Naive thymus-derived CD8-positive, alpha-beta T cell (primary cell): ENCODE measurements at places on chromosomes 2 and 18.

GRCh38 chr2:238240757-238241711 lies 1.2 kb upstream of the HES6 start:
- peak overlapping the region; percentile 32 for H3K27ac ChIP-seq
- peaks cover 13% of the 10 kb centered on the region for H3K4me1 ChIP-seq
- H3K4me3 ChIP-seq, result peak overlapping the region; percentile 74
- no peak for DNase-seq

DNA sequence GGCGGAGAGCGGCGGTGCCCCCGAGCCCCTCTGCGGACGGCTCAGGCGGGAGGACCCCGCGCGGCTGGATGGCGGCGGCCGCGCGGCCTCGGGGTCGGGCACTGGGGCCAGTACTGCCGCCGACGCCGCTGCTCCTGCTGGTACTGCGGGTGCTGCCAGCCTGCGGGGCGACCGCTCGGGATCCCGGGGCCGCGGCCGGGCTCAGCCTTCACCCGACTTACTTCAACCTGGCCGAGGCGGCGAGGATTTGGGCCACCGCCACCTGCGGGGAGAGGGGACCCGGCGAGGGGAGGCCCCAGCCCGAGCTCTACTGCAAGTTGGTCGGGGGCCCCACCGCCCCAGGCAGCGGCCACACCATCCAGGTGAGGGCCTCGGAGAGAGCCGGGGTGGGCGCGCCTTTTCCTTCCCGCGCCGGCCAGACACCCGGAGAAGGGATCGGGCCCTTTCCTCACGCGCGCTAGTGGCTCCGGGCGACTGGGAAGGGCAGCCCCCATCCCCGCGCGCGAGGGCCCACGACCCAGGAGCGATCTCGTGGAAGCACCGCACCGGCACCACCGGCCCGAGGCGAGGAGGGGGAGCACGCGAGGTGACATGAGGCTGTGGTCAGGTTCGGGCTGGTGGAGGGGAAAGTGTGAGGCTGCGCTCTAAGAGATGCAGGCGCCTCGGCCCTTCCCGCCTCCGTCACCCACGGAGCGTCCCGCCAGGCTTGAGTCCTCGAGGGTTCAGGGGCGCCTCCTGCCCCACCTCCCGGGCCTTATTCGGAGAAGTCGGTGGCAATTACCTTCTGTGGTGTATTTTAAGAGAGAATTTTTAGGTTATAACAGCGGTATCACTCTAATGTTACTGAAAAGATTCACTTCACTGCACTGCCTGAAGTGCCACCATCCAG lies 607 bp downstream of the LAMA3 start:
- H3K27ac ChIP-seq, result no peak overlapping the region
- H3K4me1 ChIP-seq, result peaks cover 11% of the 10 kb centered on the region
- H3K36me3 ChIP-seq, result no peaks in the 10 kb centered on the region
- DNase-seq, result no peak
- H3K27me3 ChIP-seq, result peaks cover 39% of the 10 kb centered on the region

DNA sequence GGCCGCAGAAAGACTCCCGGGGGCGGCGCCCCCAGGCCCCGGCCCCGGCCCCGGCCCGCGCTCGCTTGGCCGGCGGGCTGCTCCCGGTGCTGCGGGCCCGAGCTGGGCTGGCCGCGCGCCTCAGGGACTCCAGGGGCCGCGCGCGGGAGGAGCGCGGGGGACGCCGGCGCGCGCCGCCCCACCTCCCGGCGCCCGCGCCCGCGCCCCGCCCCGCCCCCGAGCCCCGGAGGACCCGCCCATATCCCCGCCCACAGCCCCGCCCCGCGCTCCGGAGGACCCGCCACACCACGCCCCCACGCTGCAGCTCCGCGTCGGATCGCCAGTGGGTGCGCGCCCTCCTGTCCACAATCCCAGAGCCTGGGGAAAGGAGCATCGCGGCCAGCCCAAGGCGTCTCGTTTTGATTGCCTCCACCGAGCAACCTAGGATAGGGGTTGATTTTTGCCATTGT lies at the start of gene PARD6G:
TSS of gene PARD6G (minus strand) at position 122 of the 449 bp plus-strand sequence. CDS start 166 bp downstream, outside the sequence.
- H3K36me3 ChIP-seq, result no peaks in the 10 kb centered on the region
- no peak for DNase-seq
- H3K27me3 ChIP-seq, result peaks cover 51% of the 10 kb centered on the region
- H3K4me1 ChIP-seq, result no peaks in the 10 kb centered on the region
- no peak within 1 kb of the TSS for H3K27ac ChIP-seq

DNA sequence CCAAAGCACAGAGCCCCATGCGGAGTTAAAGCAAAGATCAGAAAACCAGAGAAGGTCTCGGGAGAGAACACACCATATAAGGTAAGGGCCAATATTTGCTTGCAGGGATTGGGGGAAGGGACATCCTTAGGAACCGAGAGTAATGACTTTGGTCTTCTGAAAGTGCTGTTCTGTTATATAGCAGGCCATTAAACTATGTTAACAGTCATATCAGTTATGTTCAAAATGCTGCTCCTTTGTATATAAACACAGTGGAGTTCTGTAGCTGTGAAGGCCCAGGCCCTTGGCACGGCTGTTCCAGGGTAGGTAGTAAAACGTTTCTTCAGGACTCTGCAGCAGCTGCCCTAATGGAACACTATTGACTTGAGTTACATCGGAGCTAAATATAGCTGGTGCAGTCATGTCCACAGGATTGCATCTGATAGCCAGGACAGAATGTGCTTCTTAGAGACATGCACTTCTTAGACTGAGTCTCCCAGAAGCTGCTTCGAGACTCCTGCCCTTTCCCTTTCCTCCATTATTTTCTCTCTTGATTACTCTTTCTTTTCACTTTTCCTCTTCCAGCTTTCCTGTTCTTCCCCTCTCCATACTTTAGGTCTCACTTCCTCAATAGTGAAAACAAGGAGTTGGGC lies 122.4 kb downstream of the SETBP1 start:
- DNase-seq, result no peak
- no peak overlapping the region for H3K27ac ChIP-seq
- no peaks in the 10 kb centered on the region for H3K27me3 ChIP-seq
- no peaks in the 10 kb centered on the region for H3K4me1 ChIP-seq
- H3K4me3 ChIP-seq, result no peak overlapping the region

DNA sequence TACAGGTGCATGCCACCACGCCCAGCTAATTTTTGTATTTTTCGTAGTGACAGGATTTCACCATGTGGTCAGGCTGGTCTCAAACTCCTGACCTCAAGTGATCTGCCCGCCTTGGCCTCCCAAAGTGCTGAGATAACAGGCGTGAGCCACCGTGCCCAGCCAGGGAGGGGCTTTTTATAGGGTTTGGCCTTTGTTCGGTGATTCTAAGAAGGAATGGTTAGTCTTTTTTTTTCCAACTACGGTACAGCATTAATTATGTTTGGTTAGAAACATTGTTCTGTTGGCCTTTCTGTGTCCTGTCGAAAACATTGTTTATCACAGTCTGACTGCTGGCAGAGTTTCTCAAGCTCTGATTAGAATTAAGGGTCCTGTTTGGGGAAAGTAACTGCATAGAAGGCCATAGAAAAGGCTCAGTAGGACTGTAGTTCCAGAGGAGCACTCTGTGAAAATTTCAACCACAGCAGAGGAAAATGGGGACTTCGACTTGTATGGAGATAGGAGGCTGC lies 19.3 kb upstream of the SMCHD1 start:
- DNase-seq, result no peak
- H3K27me3 ChIP-seq, result no peaks in the 10 kb centered on the region
- peak overlapping the region; percentile 100 for H3K27ac ChIP-seq
- H3K4me3 ChIP-seq, result peak overlapping the region; percentile 91
